Peyer's patch (tissue), 4 donors: ENCODE measurements at places on chromosomes 1 and 21.

DNA sequence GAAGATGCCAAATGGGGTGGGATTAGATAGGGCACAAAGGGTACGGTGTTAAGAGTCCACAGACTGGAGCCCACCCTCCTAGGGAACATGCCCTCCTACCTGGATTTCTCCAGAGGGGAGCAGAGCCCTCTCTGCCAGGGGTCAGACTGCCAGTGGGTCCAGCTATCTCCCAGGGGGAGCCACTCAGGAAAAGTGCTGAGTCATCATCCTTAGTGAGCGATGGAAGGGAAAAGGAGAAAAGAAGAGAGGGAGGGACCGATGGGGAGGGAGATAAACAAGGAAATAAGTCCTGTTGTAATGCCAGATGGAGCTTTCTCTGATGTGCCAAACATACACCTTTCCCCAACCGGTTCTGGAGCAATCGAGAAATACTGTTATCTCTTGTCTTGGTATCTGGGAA, 30.4 kb upstream of the CYP4B1 start:
- no peaks in the 10 kb centered on the region for H3K27me3 ChIP-seq
- no peak for DNase-seq
- H3K27ac ChIP-seq = no peak overlapping the region
- H3K36me3 ChIP-seq = no peaks in the 10 kb centered on the region
- no peak overlapping the region for H3K4me3 ChIP-seq

DNA sequence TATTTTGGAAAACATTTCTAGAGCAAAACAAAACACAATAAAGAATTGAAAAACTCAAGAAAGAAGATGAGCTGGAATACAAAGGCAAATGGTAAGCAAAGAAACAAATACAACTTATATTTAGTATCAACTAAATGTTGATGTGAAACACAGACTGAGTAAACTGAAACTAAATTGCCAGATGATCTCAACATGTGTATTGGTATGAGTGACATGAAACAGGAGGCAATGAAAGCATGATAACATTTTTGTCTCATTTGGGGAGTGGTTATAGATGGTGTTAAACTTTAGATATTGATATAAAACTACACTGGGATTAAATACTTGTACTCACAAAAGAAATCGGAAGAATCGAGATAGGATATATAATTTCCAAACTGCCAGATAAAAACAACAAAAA, 805.6 kb upstream of the CXADR start:
- no peak for DNase-seq
- H3K36me3 ChIP-seq = no peaks in the 10 kb centered on the region
- H3K27me3 ChIP-seq = no peaks in the 10 kb centered on the region

- no peak for DNase-seq
- H3K27me3 ChIP-seq = no peaks in the 10 kb centered on the region
- no peak overlapping the region for H3K27ac ChIP-seq
- H3K36me3 ChIP-seq = no peaks in the 10 kb centered on the region
Measured at GRCh38 chr1:75506976-75507375, 103.9 kb downstream of the SLC44A5 start.

GRCh38 chr1:17569200-17570139, 30.0 kb downstream of the ARHGEF10L start:
- H3K27ac ChIP-seq = peak overlapping the region; percentile 82
- no peaks in the 10 kb centered on the region for H3K27me3 ChIP-seq
- peaks cover 11% of the 10 kb centered on the region for H3K4me1 ChIP-seq
- no peak overlapping the region for H3K4me3 ChIP-seq
- peak; percentile 31 for DNase-seq

- H3K4me3 ChIP-seq = no peak overlapping the region
- no peak overlapping the region for H3K27ac ChIP-seq
- no peaks in the 10 kb centered on the region for H3K36me3 ChIP-seq
- H3K4me1 ChIP-seq = no peaks in the 10 kb centered on the region
- DNase-seq = no peak
Measured at GRCh38 chr1:238370599-238370998, 479.9 kb upstream of the ZP4 start.

GRCh38 chr1:200302192-200302920, 107.5 kb downstream of the ZNF281 start:
- H3K27ac ChIP-seq = peak overlapping the region; percentile 54
- DNase-seq = peak; percentile 61
- peak overlapping the region; percentile 84 for H3K4me3 ChIP-seq
- no peaks in the 10 kb centered on the region for H3K4me1 ChIP-seq
- no peaks in the 10 kb centered on the region for H3K27me3 ChIP-seq
- no peaks in the 10 kb centered on the region for H3K36me3 ChIP-seq

DNA sequence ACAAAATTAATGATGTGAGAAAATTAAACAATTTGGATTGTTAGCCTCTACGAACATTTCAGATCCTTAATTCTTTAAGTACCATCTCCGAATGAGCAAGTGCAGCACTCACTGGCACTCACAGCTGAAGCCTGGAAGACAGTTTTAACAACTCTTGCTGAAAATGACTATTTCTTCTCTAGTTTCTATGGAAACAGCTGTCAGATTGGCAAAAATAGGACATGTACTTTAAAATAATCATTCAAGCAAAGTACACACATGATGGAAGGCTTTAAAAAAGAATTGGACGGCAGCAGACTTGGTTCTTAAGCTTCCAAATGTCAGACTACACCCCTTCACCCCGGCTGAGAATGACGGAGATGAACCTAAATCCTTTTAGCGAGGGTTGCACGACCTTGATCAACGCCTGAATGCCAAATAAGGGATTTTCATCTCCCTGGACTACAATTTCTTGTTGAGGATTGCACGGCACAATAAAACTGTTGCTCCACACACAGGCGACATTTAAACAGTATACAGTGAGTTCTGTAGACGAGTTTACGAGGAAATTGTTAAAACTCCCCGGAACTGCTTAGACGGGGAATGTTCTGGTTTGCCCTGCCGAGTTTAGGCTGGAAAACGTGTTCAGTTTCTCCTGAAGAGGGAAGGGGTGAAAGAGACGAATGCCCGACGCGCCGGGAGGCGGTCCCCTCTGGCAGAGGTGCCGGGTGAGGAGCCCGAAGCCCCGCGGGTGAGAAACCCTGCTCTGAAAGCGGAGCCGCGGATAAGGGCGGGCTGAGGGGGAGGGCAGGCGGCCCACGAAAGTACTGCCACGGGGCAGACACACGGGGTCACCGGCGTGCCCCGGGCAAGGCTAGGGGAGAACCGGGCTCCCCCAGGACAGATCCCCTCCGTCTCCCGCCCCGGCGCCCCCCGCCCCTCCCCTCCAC, 671 bp downstream of the OMA1 start:
- peak overlapping the region; percentile 89 for H3K4me3 ChIP-seq
- peak; percentile 77 for DNase-seq
- H3K27me3 ChIP-seq = no peaks in the 10 kb centered on the region
- H3K36me3 ChIP-seq = no peaks in the 10 kb centered on the region
- H3K4me1 ChIP-seq = peaks cover 10% of the 10 kb centered on the region

DNA sequence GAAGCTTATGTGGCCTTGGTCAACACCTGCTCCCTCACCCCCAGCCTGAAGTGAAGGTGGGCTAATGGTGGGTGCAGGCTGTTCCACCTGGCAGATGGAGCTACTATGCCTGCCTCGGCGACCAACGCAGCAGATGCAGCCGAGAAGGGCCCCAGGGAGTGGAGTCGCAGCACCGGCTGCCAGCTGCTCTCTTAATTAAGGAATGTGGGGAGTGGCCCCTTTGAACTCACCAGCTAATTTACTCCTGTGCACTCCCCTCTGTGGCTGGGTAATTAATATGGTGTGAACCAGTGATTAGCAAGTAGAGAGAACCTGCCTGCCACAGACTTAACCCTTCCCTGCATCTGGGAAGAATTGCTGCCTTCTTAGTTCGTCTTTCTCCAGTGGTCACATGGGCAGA, 3.3 kb upstream of the SLAMF8 start:
- no peak overlapping the region for H3K4me3 ChIP-seq
- H3K36me3 ChIP-seq = no peaks in the 10 kb centered on the region
- no peak for DNase-seq
- H3K4me1 ChIP-seq = no peaks in the 10 kb centered on the region
- no peaks in the 10 kb centered on the region for H3K27me3 ChIP-seq

DNA sequence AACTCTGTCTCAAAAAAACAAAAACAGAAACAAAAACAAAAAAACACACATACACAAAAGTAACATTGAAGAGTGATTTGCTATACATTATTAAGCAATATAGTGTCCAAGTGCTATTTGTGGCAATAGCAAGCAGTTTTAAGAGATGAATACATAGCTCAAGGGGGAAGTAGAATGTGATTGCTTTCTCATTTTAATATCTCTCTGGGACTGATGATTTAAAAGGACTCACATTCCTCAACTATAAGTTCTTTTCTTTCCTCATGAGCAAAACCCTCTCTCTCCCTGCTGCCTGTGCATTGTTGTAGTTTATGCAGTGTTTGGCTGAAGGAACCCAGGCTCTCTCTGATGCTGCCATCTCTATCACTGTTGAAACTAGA, 47.0 kb upstream of the CSF1 start:
- no peaks in the 10 kb centered on the region for H3K27me3 ChIP-seq
- no peak overlapping the region for H3K4me3 ChIP-seq

GRCh38 chr1:68495968-68496679, 758 bp downstream of the DEPDC1 start:
- no peaks in the 10 kb centered on the region for H3K4me1 ChIP-seq
- no peak for DNase-seq
- H3K27me3 ChIP-seq = no peaks in the 10 kb centered on the region

GRCh38 chr1:110288111-110288510, 51.1 kb upstream of the RBM15 start:
- H3K4me3 ChIP-seq = no peak overlapping the region
- peaks cover 4% of the 10 kb centered on the region for H3K4me1 ChIP-seq
- no peak for DNase-seq
- H3K27me3 ChIP-seq = no peaks in the 10 kb centered on the region
- no peak overlapping the region for H3K27ac ChIP-seq

DNA sequence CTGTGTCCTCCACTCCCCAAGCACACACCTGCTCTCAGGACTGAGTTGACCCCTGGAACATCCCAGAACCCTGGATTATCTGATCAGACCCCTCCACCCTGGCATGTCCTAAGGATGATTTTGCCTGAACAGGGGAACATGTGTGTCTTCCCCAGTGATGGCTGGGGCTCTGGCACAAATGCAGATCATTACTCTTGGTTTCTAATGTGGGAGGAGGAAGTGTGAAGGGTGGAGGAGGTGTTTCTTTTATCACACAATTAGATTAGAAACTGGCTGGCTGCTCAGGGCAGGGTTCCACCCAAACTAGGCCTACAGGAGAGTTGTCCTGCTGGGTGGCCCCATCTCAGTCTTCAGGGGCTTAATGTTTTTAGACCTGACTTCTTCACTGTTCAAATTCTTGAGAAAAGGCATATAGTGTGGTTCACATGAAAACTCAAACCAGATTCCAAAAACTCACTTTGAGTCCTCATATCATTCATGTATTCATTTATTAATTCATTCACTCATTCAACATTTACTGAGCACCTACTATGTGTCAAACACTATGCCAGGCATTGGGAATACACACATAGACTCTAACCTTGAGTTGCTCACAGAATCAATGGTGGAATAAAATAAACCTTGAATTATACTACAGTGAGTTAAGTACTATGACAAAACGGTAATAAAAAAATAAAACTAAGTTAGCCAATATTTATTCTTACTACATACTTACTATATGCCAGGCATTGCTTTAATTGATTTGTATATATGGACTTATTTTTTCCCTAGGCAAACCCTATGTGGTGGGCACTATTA, 221.8 kb upstream of the JUN start:
- H3K36me3 ChIP-seq = no peaks in the 10 kb centered on the region
- no peak overlapping the region for H3K4me3 ChIP-seq
- DNase-seq = no peak
- no peak overlapping the region for H3K27ac ChIP-seq
- H3K27me3 ChIP-seq = no peaks in the 10 kb centered on the region
- H3K4me1 ChIP-seq = peaks cover 5% of the 10 kb centered on the region

GRCh38 chr1:110210604-110211495, 736 bp downstream of the KCNC4 start:
- peak; percentile 84 for DNase-seq
- peaks cover 28% of the 10 kb centered on the region for H3K4me1 ChIP-seq
- no peaks in the 10 kb centered on the region for H3K27me3 ChIP-seq
- peak overlapping the region; percentile 88 for H3K4me3 ChIP-seq

DNA sequence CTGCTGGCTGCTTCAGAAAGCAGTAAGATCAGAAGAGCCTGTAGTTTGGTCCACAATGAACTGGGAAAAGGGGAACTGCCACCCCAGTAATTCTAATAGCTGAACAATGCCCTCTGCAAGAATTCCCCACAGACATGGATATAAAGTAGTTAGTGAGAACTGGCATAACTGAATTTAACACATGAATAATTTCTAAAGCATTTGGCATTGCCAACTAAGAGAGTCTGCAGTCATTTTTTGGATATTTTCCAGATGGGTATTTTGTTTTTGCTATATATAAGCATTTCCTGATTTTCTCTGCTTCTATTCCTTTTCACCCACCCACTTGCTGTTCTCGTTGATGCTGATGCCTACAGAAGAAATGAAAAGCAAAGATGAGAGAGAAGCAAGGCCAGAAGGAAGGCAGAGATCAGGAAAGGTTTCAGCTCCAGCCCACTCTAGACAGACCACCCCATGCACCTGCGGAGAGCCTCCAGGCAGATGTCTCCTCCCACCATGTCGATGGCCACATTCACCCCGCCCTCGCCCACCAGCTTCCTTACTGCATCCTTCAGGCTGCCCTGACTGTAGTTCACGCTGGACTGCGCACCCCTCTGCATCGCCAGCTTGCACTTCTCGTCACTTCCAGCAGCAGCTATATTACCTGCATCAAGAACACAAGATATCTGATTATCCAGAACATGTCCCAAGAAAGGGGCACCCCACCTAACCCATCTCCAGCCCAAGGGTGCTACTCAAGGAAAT, 55.9 kb upstream of the SEC16B start:
- no peak for DNase-seq
- H3K27ac ChIP-seq = no peak overlapping the region
- peaks cover 22% of the 10 kb centered on the region for H3K4me1 ChIP-seq
- H3K27me3 ChIP-seq = no peaks in the 10 kb centered on the region

- no peaks in the 10 kb centered on the region for H3K4me1 ChIP-seq
- no peak overlapping the region for H3K27ac ChIP-seq
- no peak overlapping the region for H3K4me3 ChIP-seq
- no peaks in the 10 kb centered on the region for H3K27me3 ChIP-seq
- no peaks in the 10 kb centered on the region for H3K36me3 ChIP-seq
- DNase-seq = no peak
Measured at GRCh38 chr1:2344744-2345296, 46.5 kb downstream of the MORN1 start.

DNA sequence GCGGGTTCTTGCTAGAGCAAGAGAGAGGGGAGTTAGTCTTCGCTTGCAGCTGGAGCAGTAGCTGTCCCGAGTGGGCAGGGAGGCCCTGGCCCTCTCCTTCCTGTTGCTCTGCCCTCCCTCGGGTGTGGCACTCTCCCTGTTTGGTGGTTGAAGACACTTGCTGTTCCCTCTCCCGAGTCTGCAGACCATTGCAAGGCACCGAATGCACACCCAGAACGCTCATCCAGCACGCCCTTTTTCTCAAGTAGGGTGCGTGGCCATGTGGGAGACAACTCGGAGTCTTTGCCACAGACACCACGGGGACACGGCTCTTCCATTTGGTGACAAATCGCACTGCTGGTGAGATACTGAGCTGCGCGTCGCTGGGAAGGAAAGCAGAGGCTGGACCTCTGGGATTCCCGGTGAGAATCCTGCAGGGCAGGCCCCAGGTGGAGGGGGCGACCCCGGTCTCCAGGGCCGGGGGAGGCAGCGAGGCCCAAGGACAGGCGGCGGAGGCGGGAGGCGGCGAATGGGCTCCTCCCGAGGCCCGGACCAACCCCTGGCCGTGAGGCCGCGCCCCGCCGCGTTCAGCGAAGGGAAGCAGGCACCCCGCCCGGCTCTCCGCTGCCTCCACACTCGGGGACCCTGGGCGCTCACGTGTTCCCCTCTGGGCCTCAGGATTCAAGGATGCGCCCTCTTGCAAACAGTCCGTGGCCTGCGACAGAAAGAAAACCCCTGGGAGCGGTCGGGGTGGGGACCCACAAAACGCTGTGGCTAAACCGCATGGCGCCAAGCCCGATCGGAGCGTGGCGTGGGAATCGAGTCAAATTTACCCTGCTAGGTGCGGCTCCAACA, 10.4 kb upstream of the TMEM200B start:
- no peaks in the 10 kb centered on the region for H3K4me1 ChIP-seq
- no peaks in the 10 kb centered on the region for H3K27me3 ChIP-seq
- no peak overlapping the region for H3K4me3 ChIP-seq
- no peaks in the 10 kb centered on the region for H3K36me3 ChIP-seq
